ENCODE measurements at places on chromosomes 1 and 21.

DNA sequence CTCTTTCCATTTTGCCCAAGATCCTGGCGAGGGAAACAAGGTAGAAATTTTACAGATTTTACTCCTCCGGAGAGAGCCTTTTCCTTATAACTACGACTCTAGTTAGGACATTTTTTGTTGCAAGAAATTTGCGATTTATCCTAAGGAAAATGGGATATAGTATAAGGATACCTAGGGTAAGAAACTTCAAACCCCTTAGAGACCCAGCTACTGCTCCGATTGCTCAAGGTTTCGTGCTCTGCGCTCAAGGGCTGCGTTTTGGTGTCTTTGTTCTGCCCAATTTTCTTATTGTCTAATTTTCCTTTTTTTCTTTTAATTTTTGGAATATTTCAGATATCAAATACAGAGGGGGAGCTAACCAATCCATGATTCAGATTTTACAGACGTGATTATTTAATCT, 1.5 kb downstream of the TTC3 start:
- no peak for DNase-seq

GRCh38 chr21:40964691-40965090, 117.7 kb upstream of the DSCAM start:
- DNase-seq: no peak

DNA sequence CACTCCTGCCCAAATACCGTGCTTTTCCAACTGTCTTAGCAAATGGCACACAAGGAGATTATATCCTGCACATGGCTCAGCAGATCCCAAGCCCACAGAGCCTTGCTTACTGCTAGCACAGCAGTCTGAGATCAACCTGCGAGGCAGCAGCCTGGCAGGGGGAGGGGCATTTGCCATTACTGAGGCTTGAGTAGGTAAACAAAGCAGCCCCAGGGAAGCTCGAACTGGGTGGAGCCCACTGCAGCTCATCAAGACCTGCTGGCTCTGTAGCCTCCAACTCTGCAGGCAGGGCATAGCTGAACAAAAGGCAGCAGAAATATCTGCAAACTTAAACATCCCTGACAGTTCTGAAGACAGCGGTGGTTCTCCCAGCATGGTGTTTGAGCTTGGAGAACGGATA, 70.1 kb upstream of the PTBP2 start:
- no peak for DNase-seq

GRCh38 chr21:41360072-41360821, 1.6 kb upstream of the MX2 start:
- no peak for DNase-seq

- DNase-seq: no peak
These were observed 161.8 kb downstream of the DYRK1A start for GRCh38 chr21:37528150-37528937.

DNA sequence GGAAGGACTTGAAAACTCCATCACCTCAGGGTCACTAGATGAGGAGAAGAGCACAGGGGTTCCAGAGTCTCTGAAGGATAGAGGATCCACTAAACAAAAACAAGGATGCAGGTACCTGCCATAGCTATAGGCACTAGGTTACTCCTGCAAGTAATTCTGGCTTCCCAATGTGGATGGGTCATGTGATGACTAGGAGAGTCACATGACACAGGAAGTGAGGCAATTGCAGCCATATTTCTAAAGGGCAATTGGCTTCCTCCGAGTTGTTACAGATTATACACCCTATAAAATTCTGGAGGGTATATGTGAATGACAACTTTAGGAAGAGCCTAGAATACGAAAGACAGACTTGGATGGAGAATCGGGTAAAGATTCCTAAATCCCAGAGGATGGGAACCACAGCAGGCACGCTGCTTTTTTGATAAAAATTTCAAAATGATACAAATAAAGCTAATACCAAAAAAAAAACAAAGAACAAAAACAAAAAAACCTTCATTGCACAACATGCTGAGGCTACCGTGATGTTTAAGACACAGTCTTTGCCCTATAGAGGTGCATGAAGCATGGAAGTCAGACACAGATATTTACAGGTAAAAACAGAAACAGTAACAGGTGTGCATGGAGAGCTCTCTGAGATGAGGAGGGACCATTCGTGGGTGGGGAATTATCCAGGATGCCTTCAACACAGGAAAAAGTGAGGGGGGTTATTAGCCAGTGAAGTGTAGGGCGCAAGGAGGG, 10.5 kb downstream of the MTX1 start:
- no peak for DNase-seq

GRCh38 chr1:229339520-229339919, 3.3 kb downstream of the CCSAP start:
- no peak for DNase-seq

GRCh38 chr1:184163674-184164465, 112.3 kb downstream of the TSEN15 start:
- no peak for DNase-seq

DNA sequence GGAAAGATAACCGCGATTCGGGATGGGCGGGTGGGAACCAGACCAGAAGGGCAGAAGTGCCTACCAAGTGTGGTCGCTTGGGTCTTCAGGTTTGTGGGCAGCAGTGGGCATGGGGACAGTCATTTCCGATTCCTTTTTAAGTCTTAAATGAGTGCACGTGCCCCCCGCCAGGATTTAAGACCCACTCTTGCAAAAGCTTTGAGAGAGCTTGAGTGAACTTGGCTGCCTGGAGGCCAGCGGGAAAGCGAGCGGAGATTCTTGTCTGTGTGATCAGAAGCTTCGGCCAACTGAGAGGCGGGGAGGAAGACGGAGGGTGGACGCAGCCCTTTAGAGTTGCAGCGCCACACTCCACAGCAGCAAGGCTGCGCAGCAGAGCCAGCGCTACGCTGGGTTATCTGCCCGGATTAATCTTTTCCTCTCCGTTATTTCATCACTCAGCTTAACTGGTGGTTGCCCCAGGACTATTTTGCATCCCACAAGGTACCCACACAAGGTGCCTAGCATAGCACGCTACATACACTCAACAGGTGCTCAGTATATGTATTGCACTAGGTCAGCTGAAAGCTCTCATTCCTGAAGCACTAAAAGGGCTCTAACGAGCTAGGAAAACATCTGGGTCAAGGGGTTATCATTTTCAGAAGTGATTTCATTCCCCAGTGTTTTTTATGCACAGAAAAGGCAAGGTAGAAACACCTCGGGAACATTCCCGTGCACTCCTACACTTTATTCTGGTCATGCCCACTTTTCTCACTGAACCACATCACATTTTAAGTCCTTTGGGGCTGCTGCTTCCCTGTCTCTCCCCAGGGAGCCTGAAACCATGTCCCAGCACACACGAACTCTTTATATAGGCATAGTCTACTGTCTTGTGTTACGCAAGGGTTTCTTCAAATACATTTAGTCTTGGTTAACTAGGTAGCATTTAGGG, 1.5 kb upstream of the BATF3 start:
- DNase-seq: no peak

- no peak for DNase-seq
These were observed 135.4 kb downstream of the LMO4 start for GRCh38 chr1:87464022-87464490.

GRCh38 chr1:53327182-53327913, 522 bp downstream of the LRP8 start:
- peak; percentile 78 for DNase-seq

GRCh38 chr1:107467286-107467685, 326.4 kb downstream of the NTNG1 start:
- DNase-seq: no peak

DNA sequence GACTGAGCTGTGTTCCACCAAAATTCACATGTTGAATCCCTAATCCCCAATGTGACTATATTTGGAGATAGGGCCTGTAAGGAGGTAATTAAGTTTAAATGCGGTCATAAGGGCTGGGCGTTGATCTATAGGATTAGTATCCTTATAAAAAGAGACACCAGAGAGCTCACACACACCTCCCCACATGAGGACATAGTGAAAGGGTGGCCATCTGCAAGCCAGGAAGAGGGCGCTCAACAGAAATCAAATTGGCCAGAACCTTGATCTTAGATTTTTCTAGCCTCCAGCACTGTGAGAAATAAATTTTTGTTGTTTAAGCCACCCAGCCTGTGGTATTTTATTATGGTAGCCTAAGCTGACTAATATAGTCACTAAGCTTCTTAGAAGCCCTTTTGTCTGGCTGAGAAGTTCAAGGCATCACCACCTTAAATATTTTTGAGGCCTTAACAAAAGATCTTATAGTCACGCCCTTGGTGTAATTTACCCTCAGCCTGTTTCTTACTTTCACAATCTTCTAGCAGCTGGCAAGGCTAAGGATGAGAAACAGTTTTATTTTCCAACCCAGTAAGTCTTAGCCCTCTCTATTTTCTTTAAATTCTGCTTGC, 28.8 kb downstream of the GORAB start:
- DNase-seq: no peak

DNA sequence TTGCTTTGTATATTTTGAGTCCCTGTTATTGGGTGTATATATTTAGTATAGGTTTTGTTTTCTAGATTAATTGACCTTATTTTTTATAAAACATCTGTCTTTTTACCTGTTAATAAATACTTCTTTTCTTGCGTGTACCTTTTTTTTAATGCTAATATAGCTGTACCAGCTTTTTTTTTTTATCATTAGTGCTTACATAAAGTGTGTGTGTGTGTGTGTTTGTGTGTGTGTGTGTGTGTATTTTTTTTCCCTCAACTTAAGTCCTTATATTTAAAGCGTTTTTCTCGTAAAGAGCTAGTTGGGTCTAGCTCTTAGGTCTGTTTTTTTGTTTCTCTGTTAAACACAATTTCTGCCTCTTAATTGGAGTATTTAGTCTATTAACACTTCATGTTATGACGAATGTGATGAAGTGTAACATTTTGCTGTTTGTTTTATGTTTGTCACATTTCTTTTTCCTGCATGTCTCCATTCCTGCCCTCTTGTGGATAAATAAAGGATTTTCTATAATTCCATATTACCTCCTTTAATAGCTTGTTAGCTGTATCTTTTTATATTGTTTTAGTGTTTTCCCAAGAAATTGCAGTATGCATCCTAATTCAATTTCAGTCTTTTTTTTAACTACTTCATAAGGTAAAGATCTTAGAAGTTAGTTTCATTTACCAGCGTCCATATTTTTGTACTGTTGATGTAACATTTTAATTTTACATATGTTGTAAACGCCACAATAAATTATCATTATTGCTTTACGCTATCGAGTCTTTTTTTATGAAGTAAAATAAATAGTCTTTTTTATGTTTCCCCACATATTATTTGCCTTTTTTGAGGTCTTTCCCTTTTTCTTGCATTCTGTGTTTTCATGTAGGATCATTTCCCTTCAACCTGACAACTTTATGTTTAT, 4.3 kb downstream of the PRMT2 start:
- DNase-seq: no peak

GRCh38 chr1:14441302-14441741, 157.2 kb upstream of the KAZN start:
- DNase-seq: no peak

Data from activated naive CD8-positive, alpha-beta T cell treated with anti-CD3 and anti-CD28 coated beads, Interleukin-2, amount 10 ng/mL, durations not matched to agents 7 days and 5 days (primary cell).